ENCODE measurements at places on chromosomes 12 and 14. TPM values are rescaled to one million over a fixed set of nuclear protein-coding genes. Genes with fewer than 3 reads are reported as not detected.

- DNase-seq = peak; percentile 29
Observed at GRCh38 chr14:22567437-22567836, 21.6 kb downstream of the DAD1 start.

DNA sequence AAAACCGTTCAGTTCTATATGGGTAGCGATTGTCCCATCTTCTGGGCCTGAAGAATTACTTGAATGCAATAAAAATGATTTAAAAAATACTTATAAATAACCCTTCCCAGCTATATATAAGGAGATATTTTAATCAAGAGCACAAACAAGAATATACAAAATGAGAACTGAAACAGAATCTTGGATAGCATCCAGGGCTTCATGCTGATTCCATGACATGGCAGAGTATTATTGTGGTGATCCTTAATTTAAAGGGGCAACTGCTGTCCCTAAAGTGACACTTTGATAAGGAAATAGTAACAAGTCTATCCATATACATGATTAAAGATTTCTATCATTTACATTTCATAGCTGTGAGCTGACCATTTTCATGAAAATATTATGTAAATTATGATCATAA lies 18.8 kb downstream of the WBP11 start:
- DNase-seq = no peak

DNA sequence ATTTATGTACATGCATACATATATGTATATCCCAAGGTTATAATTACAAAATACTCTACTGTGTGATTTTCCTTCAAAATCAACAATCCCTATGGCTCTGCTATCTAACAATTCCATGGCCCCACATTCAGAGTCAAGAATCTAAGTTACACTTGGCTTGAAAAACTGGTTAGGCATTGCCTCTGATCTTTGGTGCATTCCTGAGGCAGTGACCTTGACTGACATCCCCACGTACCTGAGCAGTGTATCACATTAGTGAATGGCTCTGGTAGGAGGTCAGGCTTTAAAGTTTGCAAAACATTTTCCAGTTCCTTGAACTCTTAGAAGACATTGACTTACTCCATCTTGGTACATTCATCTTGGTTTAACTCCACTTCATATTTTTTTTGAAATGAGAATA lies 8.5 kb upstream of the STON2 start:
- DNase-seq = no peak

The MMP17 gene
- total RNA-seq = 0.48 TPM

The RAD51AP1 gene
- 44.6 TPM for total RNA-seq
